ENCODE measurements at places on chromosomes 6 and 20.

GRCh38 chr20:11217326-11218172 is 543.8 kb upstream of the JAG1 start:
- no peak for DNase-seq

GRCh38 chr20:32600681-32601237 is 15.6 kb upstream of the NOL4L start:
- no peak for DNase-seq

- DNase-seq, result no peak
Observed at GRCh38 chr20:3648951-3649350, 14.2 kb downstream of the GFRA4 start.

- DNase-seq, result no peak
Observed at GRCh38 chr6:52049252-52050050, 38.0 kb downstream of the PKHD1 start.

- no peak for DNase-seq
Observed at GRCh38 chr20:14916360-14916920, 579.0 kb upstream of the FLRT3 start.

DNA sequence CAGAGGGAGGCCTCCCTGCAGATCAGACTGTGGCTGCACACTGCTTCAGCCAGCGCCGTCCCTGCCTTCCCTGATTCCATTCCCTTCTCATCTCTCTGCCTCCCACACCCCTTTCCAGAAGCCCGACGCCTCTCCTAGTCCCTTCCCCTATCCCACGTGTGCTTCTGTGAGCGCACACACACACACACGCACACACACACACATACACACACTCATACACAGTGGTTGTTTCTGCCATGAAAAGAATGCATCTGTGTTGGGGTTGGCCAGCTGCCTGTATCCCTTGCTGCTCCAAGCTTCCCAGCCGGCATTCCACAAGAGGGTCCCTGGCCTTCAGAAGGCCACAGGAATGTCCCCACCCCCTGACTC is 51.7 kb downstream of the MOCS1 start:
- DNase-seq, result no peak

GRCh38 chr6:6221787-6222535 is 98.5 kb downstream of the F13A1 start:
- DNase-seq, result no peak

DNA sequence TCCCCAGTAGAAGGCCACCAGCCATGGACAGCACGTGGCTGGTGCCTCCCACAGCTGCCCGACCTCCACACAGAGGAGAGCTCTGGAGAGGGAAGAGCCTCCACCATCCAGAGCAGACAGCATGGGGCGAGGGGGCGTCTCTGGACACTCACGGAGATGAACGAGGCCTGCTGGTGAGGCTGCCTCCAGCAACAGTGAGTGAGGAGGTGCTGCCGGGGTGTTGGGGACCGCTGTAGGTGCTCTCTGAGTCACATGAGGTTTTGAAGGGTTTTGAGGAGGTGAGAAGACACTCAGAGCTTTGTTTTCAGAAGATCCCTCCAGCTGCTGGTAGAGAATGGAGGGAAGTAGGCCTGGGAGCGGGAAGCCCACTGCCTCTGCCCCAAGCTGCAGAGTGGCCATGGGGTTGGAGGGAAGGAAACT is 65.6 kb downstream of the THBS2 start:
- no peak for DNase-seq

- no peak for DNase-seq
Observed at GRCh38 chr6:5958921-5959320, 47.8 kb downstream of the NRN1 start.

GRCh38 chr20:48115502-48115901 is 330.2 kb upstream of the SULF2 start:
- no peak for DNase-seq

DNA sequence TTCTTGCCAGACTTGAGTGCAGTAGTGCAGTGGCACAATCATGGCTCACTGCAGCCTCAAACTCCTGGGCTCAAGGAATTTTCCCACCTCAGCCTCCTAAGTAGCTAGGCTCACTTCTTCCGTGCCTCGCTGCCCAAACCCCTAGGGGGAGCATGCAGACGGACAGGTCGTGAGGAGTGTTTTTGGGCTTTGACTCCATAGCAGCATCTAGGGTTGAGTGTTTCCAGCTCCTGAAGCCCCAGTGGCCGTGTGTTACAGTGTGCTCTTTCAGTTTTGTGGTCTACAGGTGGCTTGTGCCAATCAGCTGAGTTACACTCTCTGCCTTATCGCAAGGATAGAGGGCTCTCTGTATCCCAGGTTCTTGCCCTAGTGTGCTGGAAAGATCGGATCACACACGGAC is 33.4 kb downstream of the NCOA3 start:
- DNase-seq, result no peak

DNA sequence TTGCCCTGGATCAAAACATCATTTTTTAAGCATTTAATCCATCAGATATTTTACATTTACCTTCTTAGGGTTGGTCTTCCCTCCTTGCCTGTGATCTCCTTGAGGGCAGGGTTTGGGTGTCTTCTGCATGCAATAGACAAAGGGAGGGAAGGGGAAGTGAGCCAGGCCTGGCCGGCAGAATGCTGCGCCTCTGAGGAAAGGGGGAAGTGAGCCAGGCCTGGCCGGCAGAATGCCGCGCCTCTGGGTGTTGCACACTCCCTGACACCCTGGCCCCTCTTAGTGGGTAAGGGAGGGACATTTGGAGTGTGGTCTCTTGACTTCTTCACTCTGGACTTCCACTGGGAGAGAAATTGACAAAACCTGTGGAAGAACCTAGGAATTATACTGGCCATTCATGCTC is 12.4 kb downstream of the PSMF1 start:
- DNase-seq, result no peak

GRCh38 chr20:31709939-31710338 is 12.7 kb downstream of the BCL2L1 start:
- no peak for DNase-seq

- DNase-seq, result no peak
Observed at GRCh38 chr6:90038961-90039653, 144.8 kb downstream of the GJA10 start.

DNA sequence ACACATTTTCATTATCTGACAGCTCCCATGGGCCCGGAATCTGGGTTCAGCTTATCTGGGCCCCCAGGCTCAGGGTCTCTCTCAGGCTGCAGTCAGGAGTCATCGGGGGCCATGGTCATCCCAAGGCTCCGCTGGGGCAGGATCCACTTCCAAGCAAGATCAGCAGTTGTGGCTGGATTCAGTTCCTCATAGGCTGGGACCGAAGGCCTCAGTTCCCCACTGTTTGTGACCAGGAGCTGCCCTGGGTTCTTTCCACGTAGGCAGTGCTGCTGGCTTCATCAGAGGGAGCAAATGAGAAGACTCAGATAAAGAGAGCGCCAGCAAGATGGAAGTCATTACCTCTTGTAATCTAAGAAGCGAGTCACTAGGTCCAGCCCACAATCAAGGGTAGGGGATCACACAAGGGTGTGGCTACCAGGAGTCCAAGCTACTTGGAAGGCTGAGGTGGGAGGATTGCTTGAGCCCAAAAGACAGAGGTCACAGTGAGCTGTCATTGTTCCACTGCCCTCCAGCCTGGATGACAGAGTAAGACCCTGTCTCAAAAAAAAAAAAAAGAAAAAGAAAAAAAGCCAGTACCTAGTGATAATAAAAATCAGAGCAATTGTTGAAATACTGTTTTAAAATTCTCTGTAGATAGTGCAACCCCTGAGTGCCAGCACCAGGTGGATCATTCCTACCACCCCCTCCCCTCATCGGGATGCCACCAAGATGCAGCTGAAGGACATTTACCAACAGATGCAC is 162.7 kb downstream of the NFATC2 start:
- no peak for DNase-seq

DNA sequence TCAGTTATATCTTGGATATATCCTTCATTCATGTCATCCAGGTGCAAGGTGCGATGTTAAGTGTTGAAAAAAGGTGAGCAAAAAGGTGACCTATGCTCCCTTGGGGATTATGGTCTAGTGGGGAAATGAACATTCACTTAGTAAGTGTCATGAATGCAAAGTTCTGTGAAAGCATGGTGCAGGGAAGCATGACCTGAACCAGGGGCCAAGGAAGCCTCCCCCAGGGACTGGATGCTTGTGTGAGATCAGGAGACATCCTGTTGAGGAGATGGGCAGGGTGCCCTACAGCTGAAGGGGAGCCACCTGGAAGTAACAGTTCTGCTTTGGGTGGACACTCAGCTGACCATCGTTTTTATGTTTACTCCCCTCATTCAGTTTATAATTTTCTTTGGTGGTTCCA is 179.5 kb downstream of the SYNDIG1 start:
- DNase-seq, result no peak

- DNase-seq, result no peak
Observed at GRCh38 chr6:40988634-40989033, 50.4 kb downstream of the UNC5CL start.

GRCh38 chr6:2575236-2575635 is 175.5 kb downstream of the MYLK4 start:
- DNase-seq, result no peak

GRCh38 chr20:25686081-25687067 is 10.3 kb downstream of the ZNF337 start:
- no peak for DNase-seq

GRCh38 chr20:57252559-57253162 is 13.8 kb downstream of the BMP7 start:
- no peak for DNase-seq

DNA sequence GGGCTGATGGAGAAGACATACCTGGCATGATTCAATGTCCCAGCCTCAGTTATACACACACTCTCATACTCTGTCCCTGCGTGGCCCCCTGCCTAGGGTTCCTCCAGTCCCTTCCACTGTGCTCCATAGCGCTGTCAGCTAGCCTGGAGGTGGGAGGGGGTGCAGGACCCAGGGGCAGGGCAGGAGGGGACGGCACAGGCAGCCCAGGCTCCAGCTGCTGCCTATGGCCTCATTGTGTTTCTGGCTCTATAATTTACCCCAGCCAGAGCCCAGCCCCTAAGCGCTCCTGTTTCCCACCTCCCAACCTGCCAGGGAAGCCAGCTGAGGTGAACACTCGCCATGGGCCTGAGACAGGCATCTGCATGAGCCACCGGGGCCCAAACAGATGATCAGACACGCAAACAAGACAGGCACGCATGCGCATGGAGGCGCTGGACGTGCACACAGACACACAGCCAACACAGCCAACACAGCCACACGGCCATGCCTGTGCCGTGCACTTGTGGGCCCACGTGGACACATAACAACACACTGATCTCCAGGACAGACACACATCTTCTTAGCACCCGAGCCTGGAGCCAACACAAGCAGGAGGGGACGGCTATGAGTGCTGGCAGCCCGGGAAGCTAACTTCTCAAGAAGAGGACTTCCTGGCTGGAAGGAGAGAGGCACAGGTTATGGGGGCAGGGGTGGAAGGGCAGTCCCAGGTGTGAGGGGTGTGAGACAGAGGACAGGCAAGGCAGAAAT is 124.9 kb downstream of the GRM4 start:
- no peak for DNase-seq

DNA sequence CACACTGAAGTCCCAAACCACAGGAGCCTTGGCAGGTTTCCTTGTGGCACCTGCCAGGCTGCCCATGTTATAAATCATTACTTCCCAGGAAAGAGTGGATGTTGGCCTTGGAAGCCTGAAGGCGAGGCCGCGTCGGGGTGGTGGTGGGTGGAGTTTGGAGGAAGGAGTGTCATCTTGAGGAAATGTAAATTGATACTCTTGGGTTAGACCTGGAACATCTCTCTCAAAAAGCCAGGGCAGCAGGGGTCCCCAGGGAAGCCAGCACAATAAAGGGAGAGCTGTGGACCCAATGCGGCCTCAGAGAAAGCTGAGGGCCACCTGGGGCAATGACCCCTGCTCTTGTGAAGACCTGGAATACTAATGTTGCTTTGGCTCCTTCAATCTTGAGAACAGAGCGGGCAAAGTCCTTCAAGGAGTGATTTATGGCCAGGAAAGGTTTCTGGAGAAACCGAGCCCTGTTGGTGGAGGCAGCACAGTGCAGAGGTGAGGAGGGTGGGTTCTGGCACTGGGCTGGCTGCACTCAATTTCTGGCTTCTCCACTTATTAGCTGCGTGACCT is 26.3 kb upstream of the TRAF3IP2 start:
- DNase-seq, result no peak

- no peak for DNase-seq
Observed at GRCh38 chr20:19943061-19943521, 74.1 kb upstream of the NAA20 start.

DNA sequence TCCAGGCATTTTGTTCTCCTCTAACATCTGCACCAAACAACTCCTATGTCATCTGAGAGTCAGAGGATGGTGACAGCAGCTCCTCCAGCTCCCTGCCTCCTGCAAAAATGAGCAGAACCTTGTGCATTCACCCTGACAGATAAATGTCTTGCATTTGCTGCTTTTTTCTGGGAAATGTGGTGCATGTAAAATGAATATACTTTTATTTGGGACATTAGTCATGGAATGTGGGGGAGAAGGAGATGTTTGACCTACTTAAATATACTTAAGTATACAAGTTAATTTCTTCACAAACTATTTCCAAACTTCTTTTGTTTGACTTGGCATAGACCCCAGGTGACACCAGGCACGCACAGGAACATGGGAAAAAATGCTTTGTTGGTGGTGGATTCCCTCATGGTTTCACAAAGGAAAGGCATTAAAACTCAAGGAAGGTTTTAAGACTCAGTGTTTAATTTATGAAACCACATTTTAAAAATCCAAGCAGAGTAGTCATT is 181.8 kb upstream of the MCHR2 start:
- DNase-seq, result no peak

- DNase-seq, result no peak
Observed at GRCh38 chr20:2273634-2274302, 22.0 kb upstream of the TGM3 start.

- no peak for DNase-seq
Observed at GRCh38 chr6:110629153-110629552, 152.7 kb upstream of the SLC22A16 start.
